RKO (cell line): ENCODE measurements at places on chromosomes 13 and 19.

DNA sequence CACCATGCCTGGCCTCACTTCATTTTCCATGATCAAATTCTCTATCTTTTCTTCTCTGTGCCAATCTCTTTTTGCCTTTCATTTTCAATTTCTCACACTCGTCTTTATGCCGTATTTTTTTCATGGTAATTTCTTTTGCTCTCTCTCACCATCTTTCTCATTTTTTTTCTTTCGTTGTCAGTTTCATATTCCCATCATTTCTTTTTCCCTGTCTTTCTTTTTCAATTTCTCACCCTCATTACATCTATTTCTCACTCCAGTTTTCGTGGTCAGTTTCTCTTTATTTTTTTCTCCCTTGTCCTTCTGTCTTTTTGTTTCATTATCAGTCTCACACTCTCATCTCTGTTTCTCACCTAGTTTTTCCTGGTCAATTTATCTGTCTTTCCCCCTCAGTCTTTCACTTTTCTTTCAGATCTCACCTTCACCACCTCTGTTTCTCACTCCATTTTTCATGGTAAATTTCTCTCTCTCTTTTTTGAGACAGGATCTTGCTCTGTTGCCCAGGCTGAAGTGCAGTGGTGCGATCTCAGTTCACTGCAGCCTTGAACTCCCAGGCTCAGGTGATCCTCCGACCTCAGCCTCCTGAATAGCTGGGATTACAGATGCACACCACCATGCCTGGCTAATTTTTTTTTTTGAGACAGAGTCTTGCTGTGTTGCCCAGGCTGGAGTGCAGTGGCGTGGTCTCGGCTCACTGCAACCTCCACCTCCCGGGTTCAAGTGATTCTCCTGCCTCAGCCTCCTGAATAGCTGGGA lies 14.1 kb downstream of the SSC5D start:
- DNase-seq, result no peak

DNA sequence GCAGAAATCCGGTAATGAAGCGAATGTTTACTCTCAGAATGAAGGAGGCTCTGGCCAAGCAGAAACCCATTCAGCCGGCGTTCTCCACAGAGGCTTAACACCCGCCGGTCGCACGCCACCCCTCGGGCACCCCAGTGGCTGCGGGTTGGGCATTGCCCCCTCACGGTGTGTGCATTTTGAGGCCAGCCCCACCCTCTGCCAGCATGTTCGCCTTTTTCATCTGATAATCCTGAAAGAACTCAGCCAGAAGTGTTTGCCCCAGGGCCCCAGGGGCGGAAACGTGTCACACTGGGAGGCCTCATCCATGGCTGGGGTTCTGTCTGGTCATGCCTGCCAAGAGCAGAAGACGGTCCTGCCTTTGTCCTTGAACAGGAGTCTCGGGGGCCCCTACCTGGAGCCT lies 34.2 kb downstream of the COMP start:
- no peak for DNase-seq

GRCh38 chr13:106407338-106407737 lies 128.1 kb downstream of the EFNB2 start:
- no peak for DNase-seq

- DNase-seq, result peak; percentile 29
These were observed 1.0 kb downstream of the DIRAS1 start for GRCh38 chr19:2719920-2720776.

DNA sequence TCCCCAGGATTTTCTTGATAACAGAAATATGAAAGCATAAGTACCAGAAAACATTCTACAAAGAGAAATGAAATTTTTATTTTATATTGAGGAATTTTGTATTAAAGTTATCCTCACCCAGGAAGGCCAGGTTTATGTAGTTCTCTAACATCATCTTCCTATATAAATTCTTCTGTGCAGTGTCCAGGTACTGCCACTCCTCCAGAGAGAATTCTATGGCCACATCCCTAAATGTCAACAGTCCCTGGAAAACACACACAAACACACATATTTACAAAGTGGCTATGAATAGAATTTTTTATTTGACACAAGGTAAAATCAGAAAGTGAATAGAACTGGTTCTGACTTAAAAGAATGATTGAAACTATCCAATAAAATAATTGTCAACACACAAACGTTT lies 110.5 kb upstream of the ZNF91 start:
- DNase-seq, result no peak

DNA sequence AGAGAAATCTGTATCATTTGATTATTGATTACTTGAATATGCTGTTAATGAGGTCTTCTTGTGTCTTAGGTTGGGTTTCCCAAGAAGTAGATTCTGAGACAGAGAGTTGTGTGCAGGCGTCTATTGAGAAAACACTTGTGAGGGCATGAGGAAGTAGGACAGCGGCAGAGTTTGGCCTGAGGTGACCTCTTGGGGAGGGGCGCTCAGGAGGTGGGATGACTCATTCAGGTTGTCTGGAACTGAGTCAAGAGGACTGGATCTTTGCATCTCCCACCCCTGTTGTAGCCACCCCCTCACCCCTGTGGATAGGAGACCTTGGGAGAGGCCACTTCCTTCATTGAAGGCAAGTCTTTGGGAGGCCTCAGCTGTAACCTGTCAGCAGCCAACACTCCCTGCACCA lies 35.2 kb upstream of the WDFY2 start:
- DNase-seq, result no peak

DNA sequence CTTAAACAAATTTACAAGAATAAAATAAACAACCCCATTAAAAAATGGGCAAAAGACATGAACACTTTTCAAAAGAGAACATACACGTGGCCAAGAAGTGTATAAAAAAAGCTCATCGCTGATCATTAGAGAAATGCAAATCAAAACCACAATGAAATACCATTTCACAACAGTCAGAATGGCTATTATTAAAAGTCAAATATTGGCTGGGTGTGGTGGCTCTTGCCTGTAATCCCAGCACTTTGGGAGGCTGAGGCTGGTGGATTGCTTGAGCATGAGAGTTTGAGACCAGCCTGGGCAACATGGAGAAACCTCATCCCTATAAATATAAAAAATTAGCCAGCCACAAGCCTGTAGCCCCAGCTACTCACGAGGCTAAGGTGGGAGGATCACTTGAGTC lies 89.9 kb downstream of the UBL3 start:
- DNase-seq, result no peak

DNA sequence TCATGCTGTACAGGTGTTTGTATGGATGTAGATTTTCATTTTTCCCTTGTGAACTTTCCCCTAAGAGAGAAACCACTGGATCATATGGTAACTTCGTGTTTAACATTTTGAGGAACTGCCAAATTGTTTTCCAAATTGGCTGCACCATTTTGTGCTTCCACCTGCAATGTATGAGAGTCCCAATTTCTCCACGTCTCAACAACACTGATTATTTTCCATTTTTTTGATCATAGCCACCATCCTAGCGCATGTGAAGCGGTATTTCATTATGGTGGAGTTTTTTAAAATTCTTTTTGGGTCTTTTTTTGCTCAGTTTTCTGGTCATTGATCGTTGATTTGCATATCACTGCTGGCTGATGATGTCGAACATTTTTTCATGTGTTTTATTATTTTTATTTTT lies 5.0 kb downstream of the NDUFA13 start:
- DNase-seq, result no peak

DNA sequence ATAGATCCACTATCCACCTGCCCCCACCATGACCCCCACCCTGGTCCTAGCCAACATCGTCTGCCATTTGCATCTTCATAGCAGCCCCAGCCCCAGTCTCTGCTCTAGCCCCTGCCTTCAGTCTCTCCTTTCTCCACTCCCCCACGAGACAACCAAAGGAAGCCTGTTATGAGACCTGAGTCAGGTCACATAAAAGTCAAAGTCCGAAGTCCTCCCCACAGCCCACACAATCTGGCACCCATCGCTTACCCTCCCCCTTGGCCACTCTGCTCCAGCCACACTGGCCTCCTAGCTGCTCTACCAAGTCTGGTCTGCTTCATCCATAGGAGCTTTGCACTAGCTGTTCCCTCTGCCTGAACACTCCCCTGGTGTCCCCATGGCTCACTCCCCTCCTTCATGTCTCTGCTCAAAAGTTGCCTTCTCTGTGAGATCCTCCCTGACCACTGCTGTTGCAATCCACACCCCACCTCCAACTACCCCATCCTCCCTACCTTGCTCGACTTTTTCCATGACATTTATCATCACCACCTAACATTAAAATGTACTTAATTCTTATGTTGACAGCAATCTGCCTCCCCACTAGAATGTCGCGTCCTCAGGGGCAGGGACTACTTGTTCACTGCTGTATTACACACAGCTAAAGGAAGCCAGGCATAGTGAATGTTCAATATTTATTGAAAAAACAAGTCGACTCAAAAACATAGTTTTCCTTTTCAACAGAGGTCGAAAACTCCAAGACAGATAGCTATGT lies 1.2 kb upstream of the PLEKHG2 start:
- DNase-seq, result peak; percentile 67

- no peak for DNase-seq
These were observed 115.4 kb downstream of the ITGBL1 start for GRCh38 chr13:101567841-101568240.

DNA sequence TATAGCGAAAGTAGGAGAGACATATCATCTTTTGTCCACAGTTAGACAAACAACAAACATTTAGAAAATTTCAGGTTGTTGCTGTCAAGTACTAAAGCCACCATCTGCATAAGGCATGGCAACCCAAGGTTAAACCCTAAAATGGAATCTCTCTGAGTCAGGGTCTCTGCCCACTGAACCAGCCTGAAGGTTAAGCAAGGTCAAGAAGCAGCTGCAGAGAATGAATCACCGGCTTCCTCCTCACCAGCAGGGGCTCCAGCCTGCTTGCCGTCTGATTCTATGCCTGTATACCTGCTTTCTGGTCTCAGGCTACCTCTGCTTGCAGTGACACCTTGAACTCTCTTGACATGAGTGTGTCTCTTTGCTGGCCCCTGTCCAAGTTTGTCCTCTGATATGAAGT lies 726.2 kb upstream of the SGCG start:
- DNase-seq, result peak; percentile 6

GRCh38 chr19:52211926-52212571 lies 22.2 kb downstream of the PPP2R1A start:
- no peak for DNase-seq

- DNase-seq, result no peak
These were observed 167.0 kb upstream of the ZNF507 start for GRCh38 chr19:32178401-32178800.

DNA sequence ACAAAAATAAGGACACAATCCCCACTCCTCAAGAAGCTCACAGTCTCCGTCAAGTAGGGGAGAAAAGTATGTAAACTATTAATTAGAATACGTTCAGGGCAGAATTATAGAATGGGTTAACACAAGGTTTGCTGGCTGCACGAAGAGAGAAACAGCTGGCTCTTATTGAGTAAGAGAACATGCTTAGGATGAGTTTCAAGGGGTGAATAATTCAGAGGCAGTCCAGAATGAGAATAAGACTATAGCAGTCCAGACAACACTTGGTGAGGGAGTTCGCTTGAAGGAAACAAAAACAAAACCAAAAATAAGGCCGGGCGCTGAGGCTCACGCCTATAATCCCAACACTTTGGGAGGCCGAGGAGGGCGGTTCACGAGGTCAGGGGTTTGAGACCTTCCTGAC lies 61.9 kb downstream of the THSD1 start:
- no peak for DNase-seq

GRCh38 chr13:58884353-58885209 lies 1253.0 kb downstream of the PCDH17 start:
- DNase-seq, result no peak

GRCh38 chr13:42239644-42240043 lies 32.3 kb upstream of the AKAP11 start:
- no peak for DNase-seq

GRCh38 chr13:26949701-26950502 lies 189.3 kb upstream of the GPR12 start:
- DNase-seq, result no peak

- DNase-seq, result no peak
These were observed 2.8 kb upstream of the EPSTI1 start for GRCh38 chr13:42994878-42995277.

DNA sequence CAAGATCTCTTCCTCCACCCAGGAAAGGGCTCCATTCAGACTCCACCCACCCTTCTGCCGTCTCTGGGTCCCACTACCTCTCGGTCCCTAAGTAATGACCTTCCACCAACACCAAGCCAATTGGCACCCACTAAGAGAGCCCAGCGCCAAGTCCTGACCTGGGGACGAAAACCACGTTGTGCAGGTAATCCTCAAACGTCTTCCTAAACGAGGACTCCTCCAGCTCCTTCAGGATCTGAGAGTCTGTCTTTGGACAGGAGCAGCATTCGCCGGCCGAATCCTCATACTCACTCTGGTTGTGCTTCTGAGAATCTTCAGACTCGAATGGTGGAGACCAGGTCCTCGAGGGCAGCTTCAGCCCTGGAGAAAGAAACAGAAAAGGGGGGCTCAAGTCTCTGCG lies 83.1 kb downstream of the ZNF557 start:
- no peak for DNase-seq

GRCh38 chr13:76768384-76768783 lies 117.8 kb downstream of the KCTD12 start:
- no peak for DNase-seq

DNA sequence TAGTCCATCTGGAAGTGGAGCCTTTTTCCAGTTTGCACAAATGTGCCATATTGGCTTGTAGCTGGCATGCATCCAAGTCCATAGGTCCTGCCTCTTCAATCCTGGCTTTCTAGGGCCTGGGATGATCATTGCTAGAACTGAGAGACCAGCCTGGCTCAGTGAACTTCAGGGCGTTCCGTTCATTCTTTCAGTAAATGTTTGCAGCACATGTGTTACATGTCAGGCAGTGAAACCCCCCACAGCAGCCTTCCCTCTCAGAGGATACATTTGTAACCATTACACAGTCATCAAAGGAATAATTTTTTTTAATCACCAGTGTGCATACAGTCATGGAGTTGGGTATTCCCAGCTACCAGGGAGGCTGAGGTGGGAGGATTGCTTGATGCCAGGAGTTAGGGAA lies 9.7 kb downstream of the FUT2 start:
- no peak for DNase-seq

- DNase-seq, result peak; percentile 55
These were observed 21.1 kb downstream of the ARL11 start for GRCh38 chr13:49649244-49649962.

- no peak for DNase-seq
These were observed 33.0 kb upstream of the SGCG start for GRCh38 chr13:23147827-23148226.

DNA sequence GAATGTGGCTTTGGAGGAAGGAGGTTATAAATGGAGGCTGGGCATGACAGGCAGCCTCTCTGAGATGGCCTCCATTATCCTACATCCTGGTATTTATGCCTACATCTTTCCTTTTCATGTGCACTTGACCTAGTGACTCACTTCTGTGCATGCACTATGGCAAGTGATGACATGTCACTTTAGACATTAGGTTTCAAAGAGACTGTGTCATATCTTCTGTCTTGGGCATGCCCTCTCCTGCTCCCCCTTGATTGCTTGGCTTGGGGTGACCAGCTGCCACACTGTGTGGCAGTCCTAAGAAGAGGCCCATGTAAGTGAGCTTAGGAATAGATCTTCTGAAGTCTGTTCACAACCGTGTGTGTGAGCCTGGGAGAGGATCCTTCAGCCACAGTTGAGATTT lies 472.8 kb downstream of the FGF9 start:
- DNase-seq, result no peak

- no peak for DNase-seq
These were observed 498.6 kb downstream of the KCTD12 start for GRCh38 chr13:76387566-76387965.

- no peak for DNase-seq
These were observed 2.7 kb downstream of the PLAUR start for GRCh38 chr19:43667126-43667875.

- DNase-seq, result no peak
These were observed 39.7 kb upstream of the TFDP1 start for GRCh38 chr13:113544896-113545295.

- no peak for DNase-seq
These were observed 66.5 kb downstream of the MLLT1 start for GRCh38 chr19:6213266-6213595.
